CD4-positive, alpha-beta T cell (primary cell): ENCODE measurements at places on chromosomes 3 and 15. TPM values are rescaled to one million over a fixed set of nuclear protein-coding genes. Genes with fewer than 3 reads are reported as not detected.

- DNase-seq = no peak
These were observed 26.7 kb upstream of the SNRK start for GRCh38 chr3:43259626-43260025.

- DNase-seq = no peak
These were observed 1026.2 kb downstream of the PLOD2 start for GRCh38 chr3:145134738-145135137.

- DNase-seq = no peak
These were observed 533.1 kb upstream of the NAALADL2 start for GRCh38 chr3:174325834-174326700.

DNA sequence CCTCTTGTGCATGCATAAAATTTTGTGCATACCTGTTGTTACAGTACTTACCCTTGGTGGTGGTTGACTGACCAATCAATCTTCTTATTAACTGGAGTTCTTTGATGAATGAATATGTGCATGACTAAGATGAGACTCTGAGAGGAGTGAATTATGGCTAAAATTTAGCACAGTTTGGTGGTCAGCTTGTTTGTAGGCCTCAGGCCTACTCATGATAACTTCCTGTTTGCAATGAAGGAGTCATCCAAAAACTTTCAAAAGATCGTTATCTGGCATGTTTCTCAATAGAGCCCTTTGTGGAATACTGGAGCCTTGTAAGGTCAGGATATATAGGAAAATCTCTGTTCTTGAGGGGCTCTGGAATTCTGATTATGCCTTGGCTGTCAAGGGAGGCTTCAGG lies 66.5 kb downstream of the LEKR1 start:
- no peak for DNase-seq

The ALPK3 gene
- 0.14 TPM for total RNA-seq

The GOLGA8J gene
- total RNA-seq = 0.19 TPM

The USP19 gene
- 84.9 TPM for total RNA-seq

The CLEC3B gene
- 0.34 TPM for total RNA-seq
